HFFc6 (cell line): ENCODE measurements at places on chromosomes 7 and 10.

GRCh38 chr10:73163096-73163495 is 4.7 kb downstream of the ECD start:
- DNase-seq, result peak; percentile 23

DNA sequence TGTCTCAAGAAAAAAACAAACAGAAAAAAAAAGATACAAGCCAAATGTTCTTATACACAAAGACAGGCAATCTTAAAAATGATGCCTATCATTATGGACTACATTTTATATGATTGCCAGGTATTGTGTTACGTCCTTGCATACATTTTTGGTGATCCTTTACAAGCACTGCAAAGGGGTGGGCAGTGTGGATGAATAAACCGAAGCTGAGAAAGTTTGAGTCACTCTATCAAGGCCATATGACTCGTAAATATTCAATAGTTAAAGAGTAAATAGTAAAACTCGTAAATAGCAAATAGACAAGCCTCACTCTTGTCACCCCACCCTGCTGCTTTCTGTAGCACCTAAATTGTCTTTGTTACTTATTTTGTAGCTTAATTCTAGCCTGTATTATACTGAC is 326.2 kb downstream of the FRMD4A start:
- DNase-seq, result no peak

- DNase-seq, result no peak
Measured at GRCh38 chr7:25476863-25477499, 248.7 kb upstream of the NPVF start.

GRCh38 chr7:2680792-2681490 is 7.1 kb upstream of the AMZ1 start:
- peak; percentile 48 for DNase-seq

DNA sequence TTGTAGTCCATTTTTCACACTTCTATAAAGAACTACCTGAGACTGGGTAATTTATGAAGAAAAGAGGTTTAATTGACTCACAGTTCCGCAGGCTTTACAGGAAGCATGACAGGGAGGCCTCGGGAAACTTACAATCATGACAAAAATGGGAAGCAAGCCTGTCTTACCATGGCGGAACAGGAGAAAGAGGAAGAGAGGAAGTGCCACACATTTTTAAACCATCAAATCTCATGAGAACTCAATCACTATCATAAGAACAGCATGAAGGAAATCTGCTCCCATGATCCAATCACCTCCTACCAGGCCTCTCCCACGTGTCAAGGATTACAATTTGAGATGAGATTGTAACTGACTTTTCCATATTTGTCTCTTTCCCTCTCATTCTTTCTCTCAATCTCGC is 9.3 kb upstream of the PNPLA8 start:
- no peak for DNase-seq

GRCh38 chr7:118478931-118479330 is 254.4 kb downstream of the ANKRD7 start:
- no peak for DNase-seq

GRCh38 chr10:6354168-6354772 is 151.5 kb downstream of the PFKFB3 start:
- DNase-seq, result no peak

DNA sequence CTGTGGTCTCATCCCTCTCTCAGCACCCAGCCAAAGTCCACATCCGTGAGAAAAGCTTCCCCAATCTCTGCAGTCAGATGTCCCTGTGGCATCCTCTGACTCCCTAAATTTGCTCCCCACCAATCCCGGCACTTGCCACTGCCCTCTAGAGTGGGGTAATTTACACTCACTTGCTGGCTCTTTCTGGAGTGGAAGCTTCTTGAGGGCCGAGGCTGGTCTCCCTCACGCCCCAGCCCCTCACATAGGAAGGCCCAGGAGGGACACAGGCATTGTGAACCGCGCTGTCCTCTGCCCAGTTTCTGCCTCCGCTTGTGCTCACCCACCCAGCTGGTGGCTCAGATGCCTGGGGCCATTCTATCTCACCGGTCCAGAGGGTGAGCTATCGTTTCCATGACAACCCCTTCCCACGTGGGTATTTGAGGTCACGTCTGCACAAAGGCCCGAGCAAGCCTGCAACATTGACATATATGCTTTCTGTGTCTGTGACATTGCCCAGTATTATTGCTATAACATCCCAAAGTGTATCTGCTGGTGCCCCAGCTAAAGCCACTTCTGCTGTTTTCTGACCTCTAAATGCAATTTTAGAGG is 97.3 kb upstream of the CTBP2 start:
- no peak for DNase-seq

DNA sequence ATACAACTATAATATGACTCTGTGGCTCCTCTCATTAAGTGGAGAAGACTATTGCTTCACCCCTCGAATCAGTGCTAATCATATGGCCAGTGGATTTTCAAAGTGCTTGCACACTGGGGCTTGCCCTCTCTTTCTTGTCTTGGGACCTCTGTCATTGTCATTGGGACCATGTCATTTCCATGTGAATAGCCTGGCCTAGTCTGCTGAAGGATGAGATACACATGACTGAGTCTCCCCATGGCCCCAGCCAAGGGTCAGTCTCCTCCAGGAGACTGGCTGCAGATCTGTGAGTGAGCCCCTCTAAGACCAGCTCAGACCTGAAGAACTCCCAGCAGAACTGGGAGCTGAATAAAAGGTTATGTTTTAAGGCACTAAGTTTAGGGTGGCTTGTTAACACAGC is 39.5 kb downstream of the PKD1L1 start:
- no peak for DNase-seq

- DNase-seq, result no peak
Measured at GRCh38 chr10:124728830-124729661, 15.1 kb downstream of the FAM53B start.

DNA sequence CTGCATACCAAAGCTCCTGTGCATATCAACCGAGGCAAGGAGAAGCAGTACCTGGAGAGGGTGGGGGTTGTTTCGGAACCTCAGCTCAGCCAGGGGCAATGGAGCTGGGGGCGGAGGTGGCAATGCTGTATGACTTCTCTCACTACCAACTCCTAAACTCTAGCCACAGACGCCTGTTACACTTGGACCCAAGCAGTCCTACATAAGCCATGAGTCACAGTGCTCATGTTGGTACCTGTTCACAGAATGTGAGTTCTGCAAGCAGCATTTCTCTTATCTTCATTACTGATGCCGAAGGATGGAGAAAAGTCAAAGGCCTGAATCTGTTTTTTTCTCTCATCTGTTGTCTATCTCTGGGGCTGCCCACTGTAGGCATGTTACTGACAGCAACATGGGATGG is 3.2 kb upstream of the RAB18 start:
- DNase-seq, result no peak

GRCh38 chr10:131915990-131916766 is 15.4 kb downstream of the PPP2R2D start:
- DNase-seq, result no peak

DNA sequence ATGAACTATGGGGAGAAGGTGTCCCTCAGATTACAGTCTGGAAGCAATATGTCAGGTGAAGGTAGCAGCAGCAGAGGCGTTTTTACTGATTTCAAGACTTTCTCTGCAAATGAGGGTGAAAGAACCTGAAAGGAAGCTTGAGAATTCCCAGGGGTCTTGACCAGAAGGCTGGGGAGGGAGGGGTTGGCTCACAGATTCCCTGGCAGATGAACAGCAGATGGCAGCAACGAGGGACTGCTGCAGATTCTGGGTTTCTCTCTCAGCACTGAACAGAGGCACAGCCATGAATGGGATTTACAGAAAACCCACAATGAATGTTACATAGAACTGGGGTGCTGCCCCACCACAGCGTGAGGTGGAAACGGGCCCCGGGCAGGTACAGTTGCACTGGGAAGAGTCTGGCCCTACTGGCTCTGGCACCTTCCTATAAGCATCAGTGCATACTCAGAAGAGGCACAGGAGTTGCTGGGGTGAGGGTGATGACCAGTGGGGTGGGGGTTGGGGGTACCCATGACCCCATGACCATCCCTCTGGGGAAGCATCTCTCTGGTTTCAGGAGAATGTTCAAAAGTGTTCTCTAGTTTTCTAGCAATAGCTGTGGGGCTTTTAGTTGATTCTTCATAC is 317.8 kb downstream of the SH2D4B start:
- no peak for DNase-seq

GRCh38 chr10:123848564-123849457 is 42.8 kb downstream of the CPXM2 start:
- DNase-seq, result no peak

GRCh38 chr10:103111031-103111917 is 81.8 kb downstream of the NT5C2 start:
- peak; percentile 3 for DNase-seq

- DNase-seq, result no peak
Measured at GRCh38 chr7:22480523-22481075, 19.4 kb downstream of the STEAP1B start.

- no peak for DNase-seq
Measured at GRCh38 chr7:95404316-95404865, 8.2 kb upstream of the PON3 start.

DNA sequence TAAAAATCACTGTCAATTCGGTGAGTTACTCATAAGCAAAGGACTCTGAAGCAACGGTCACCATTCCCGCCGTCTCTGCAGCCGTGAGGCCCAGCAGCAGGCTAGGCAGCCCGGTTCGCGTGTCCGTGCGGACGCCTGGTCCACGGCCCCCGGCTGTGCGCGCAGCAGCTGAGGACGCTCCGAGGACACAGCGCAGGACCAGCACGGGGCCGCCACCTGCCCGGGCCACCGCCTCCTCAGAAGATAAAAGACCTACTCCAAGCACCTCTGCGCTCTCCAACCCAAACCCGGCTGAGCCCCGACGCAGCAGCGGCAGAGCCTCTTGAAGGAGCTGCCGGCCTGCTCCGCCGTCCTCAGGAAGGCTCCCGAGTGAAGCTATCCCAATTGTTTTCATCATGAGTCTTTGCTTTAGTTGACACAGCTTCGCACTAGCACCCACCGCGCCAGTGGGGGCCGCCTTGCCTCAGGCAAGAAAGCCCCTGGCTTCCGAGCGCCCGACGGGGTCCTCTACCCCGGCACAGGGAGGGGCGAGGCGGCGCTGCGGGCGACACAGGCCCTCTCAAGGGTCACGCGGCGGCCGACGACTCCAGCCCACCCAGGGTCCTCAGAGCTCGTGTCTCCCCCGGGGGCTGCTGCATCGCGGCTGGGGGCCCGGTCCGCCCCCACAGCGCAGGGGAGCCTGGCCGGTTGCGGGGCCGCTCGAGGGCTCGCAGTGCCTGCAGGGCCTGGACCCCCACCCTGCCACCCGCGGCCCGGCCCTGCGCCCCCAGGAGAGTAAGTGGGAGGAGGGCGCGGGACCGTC is 16.9 kb upstream of the GPR146 start:
- DNase-seq, result peak; percentile 22

GRCh38 chr10:68870545-68871104 is 30.5 kb upstream of the DDX50 start:
- DNase-seq, result no peak

DNA sequence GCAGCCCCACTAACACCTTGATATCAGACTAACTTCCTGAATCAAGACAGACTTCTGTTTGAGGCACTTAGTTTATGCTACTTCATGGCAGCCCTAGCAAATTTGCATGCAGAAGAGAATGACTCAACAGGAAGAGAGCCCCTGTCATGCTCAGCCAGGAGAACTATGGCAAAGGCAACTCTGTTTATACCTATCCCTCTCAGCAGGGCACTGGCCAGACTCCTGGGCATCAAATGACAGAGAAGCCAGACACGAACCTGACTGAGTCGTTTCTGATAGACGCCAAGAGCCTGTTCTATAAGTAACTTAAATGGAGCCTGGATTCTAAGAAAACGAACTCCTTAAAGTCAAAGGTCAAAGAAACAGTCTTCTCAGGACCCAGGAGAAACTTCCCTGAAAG is 50.9 kb upstream of the UNC5B start:
- DNase-seq, result no peak

- DNase-seq, result no peak
Measured at GRCh38 chr7:128059143-128059988, 28.1 kb upstream of the LRRC4 start.

DNA sequence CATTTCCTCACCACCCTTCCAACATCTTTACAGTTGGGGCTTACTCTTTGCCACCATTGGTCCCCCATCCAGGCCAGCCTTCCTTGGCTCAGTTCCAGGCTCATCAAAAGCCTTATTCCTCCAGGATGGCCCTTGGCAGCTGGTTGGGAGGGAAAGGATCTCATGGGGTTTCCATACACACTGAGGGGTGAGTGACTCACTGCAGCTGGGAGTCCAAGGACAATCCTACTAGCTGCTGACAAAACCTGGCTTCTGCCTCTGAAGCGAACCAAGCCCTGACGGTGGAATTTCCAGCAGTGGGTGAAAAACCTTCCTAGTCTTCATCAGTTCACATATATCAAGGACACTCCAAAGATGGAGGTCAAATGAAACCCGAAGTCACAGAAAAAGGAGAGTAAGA is 22.9 kb downstream of the CRHR2 start:
- no peak for DNase-seq
